Stimulated activated CD8-positive, alpha-beta memory T cell treated with anti-CD3 and anti-CD28 coated beads, Interleukin-7, amount 100 ng/mL, for 1 hour (primary cell): ENCODE measurements at places on chromosomes 1 and 21.

GRCh38 chr1:86750076-86750475 is 45.7 kb downstream of the SH3GLB1 start:
- no peak for DNase-seq

GRCh38 chr21:45517249-45518065 is 24.8 kb downstream of the SLC19A1 start:
- DNase-seq = no peak

DNA sequence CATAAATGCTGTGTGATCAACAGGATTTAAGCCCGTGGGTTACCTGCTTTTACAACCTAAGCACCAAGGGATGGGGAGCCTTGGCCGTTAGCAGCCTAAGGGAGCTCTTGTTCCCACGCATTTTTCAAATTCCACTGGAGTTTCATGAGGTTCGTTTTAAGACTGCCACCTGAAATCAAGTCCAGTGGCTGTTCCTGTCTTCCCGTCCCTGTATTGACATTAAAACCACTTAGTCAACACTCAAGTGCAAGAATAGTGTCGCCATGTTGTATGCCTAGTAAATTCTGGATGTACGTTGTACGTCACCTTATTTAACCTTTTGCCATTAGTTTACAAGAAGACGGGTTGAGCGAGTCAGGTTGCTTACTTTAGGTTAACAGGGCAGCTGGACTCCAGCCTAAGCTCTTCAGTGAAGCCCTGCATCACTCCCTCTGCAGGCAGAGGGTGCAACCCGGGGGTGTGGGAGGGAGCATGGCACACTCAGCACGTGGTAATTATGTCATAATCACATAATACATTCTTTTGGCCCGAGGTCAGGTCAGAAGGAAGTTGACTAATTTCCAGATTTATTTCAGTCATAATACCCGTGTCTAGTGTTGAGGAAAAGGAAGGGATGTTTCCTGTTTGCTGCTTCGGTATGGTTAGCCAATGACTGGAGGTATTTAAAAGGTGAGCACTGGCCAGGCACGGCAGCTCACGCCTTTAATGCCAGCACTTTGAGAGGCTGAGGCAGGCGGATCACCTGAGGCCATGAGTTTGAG is 42.5 kb downstream of the CNST start:
- no peak for DNase-seq

GRCh38 chr1:180975551-180975950 is 47.1 kb downstream of the STX6 start:
- no peak for DNase-seq

DNA sequence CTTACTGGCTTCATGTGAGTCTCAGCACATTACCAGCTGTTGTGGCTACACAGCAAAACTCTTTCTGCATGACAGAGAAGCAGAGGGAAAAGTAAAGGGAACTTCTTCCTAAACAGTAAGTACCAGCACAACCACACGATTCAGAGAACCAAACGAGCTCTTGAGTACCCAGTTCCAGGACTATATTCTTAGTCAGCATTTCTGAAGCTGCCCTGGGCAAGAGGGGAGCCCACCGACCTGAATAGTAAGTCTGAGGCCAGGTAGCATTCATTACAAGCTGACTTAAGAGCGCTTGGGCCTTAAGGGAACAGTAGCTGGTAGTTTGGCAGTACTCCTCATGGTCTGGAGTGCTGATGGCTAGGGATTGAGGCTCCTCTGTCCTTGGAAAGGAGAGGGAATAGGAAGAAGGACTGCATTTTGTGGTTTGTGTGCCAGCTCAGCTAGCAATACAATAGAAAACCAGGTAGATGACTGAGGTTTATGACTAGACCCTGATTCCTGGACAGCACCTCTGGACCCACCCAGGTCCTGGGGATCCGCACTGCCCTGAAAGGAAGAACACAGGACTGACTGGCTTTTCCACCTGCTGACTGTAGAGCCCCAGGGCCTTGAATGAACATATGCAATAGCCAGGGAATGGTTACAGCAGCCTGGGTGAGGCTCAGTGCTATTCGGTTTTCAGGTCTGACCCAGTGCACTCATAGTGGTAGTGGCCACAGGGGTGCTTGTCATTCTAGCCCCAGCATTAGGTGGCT is 396.8 kb upstream of the PRMT6 start:
- no peak for DNase-seq

DNA sequence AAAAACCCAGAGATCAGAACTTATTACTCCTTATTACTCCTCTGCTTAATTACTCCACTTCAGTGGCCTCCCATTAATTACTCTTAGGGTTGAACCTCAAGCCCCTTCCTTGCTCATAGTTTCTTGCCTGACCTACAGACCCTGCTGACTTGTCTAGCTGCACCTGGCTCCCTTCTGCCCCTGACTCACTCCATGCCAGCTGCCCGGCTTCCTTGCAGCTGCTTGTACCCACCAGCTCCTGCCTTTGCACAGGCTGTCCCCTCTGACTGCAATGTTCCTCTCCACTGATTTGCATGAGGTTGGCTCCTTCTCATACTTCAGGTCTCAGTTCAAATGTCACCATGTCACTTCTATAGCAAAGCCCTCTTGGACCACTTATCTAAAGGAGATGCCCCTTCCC is 1.9 kb upstream of the PTPRU start:
- DNase-seq = no peak

DNA sequence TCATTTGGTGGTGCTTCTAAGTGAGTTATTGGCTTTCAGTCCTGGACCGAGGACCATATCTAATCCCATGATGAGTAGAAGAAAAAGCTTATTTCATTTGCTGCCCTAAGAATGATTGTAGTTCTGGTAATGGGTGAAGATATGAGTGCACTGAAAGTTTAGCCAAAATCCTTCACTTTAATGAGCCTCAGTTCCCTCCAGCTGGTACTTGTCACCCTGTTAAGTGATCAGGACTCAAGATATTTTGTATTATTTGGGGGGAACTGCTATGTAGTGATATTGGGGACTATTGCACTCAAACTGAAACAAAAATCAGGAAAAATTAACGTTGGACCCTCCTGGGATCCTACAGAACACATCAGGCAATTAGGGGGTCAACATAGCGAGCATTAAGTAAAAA is 165.9 kb downstream of the PRDM2 start:
- no peak for DNase-seq

DNA sequence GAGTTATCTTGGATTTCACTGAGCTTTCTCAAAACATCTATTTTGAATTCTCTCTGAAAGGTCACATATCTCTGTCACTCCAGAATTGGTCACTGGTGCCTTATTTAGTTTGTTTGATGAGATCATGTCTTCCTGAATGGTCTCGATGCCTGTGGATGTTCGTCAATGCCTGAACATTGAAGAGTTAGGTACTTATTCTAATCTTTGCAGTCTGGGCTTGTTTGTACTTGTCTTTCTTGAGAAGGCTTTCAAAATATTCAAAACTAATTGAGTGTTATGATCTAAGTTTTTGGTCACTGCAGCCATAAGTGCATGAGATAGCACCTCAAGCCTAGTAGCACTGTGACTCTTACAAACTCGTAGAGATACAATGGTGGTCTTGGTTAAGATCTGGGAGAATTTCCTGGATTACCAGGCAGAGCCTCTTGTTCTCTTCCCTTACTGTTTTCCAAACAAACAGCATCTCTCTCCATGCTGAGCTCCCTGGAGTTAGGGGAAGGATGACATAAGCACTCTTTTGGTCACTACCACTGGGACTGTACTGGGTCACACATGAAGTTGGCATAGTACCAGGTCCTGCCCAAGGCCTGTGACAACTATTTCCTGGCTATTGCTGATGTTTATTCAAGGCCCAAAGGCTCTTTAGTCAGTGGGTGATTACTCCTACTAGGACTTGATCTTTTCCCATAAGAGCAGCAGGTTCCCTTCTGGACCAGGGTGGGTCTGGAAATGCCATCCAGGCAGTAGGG is 25.6 kb downstream of the SLC22A15 start:
- DNase-seq = no peak

DNA sequence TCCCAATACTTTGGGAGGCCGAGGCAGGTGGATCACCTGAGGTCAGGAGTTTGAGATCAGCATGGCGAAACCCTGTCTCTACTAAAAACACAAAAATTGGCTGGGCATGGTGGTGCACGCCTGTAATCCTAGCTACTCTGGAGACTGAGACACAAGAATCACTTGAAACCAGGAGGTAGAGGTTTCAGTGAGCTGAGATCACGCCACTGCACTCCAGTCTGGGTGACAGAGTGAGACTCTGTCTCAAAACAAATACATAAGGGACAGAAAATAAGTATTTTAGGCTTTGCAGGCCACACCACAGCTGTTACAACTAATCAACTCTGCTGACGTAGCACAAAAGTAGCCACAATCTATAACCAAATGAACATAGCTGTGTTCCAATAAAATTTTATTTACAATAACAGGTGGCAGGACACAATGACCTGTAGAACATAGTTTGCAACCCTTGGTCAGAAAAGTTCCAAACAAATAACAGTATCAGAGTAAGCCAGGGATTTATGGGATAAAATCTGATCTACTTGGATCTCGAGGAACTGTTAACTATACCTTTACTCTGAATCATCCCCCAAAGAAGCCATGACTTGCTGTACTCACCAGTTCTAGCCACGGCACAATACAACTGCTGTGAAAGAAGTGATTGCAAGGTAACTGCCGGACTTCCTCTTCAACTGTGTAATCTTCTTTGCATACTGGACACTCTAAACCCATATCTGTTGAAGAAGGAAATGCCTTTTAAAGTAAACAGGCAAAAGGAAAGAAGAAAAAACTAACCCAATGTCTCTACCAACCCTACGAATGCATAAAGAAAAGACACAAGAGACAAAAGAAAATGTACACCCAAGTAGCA is 28.3 kb downstream of the CD160 start:
- DNase-seq = no peak

GRCh38 chr1:117122330-117123025 is 929 bp upstream of the TRIM45 start:
- DNase-seq = no peak

- DNase-seq = no peak
These were observed 69.8 kb upstream of the HAO2 start for GRCh38 chr1:119298687-119299303.

DNA sequence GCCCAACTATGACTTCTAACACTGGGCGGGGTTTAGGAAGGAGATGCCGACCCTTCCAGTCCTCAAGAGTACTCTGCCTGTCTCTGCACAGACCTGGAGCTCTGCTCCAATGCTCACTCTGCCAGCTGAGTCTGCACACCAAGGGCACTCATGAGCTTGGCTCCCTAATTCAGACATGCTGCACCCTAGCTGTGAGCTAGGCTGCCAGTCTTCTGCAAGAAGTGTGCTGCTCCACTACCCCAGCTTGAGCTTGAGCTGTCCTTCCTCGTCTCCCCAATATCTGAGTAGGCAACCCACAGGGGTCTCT is 13.2 kb downstream of the TP53BP2 start:
- no peak for DNase-seq

DNA sequence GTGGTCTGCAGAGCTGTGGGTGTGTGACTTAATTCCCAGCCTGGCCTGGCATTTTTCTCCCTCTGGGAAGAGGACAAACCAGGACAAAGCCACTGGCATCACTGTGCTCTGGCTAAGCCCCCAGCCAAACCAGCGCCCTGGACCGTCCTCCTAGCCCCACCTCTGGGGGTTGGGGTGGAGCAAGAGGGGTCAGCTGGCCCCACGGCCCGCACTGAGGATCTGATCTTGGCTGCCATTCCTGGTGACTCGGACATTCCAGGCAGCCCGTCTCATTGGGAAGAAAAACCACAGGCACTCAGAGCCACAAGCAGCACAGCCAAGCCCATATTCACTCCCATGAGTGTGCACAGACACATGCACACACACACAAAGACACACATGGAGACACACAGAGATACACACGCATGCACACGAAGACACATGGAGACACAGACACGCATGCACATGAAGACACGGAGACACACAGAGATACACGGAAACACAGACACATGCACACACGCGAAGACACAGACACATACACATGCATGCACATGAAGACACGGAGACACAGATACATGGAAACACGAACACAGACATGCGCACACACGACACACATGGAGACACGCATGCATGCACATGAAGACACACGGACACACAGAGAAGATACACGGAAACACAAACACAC is 2.3 kb upstream of the MXRA8 start:
- DNase-seq = no peak

DNA sequence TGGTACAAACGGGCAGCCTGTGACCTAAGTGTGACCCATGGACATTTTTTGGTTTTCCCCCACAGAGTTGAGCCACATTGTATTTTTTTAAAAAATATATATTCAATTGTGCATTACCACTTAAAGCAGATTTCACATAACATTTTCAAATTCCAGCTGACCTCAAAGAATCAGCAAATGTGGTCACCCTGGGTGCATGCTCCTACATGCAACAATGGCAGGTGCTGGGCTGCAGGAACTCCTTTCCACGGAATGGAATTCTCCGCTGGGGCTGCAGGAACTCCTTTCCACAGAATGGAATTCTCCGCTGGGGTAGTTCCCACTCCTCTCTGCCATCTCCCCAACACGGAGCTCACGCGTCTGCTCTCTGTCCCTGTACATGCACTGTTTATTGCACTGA is 68.7 kb downstream of the MAP10 start:
- DNase-seq = no peak

GRCh38 chr1:161342821-161343220 is 24.9 kb downstream of the CFAP126 start:
- no peak for DNase-seq

DNA sequence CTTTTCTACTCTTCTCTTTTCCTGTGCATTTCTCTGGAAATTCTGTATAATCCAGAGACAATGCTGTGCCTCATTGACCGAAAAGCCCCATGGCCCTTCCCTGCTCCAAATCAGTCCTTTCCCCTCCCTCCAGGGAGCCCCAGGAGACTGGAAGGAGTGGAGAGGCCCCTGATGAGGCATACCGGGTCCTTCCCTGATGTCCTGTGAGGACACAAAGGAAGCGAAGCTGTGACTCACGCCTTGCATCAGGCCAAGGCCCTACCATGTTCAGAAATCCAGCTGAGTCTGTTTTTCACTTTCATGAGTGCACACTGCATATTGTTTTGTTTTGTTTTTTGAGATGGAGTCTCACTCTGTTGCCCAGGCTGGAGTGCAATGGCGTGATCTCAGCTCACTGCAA is 38.7 kb upstream of the BECN2 start:
- DNase-seq = no peak

GRCh38 chr1:221751226-221751887 is 9.5 kb upstream of the DUSP10 start:
- DNase-seq = no peak

DNA sequence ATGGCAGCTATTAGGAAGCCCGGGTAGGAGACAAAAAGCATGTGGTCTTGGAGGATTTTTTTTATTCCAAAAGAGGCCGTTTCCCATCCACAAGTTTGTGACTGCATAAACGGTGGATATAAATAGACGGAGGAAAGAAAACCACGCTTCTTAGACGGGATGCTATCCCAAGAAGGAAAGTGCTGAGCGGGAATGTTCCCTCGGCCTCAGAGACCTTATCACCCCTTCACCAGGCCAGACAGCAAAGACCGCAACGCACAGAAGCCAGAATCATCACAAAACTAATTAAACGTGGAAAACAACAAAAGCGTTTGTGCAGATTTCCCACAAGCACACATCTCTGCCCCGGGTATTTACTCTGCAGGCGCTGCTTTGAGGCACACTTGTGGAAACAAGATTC is 43.2 kb downstream of the HLCS start:
- no peak for DNase-seq

GRCh38 chr1:156291226-156292061 is 4.0 kb downstream of the GLMP start:
- DNase-seq = no peak
